ENCODE measurements at places on chromosomes 12 and 14.

- no peak for DNase-seq
These were observed 103.5 kb upstream of the HIF1A start for GRCh38 chr14:61591862-61592261.

- DNase-seq: peak; percentile 23
These were observed 24.1 kb downstream of the NUP37 start for GRCh38 chr12:102095677-102096263.

DNA sequence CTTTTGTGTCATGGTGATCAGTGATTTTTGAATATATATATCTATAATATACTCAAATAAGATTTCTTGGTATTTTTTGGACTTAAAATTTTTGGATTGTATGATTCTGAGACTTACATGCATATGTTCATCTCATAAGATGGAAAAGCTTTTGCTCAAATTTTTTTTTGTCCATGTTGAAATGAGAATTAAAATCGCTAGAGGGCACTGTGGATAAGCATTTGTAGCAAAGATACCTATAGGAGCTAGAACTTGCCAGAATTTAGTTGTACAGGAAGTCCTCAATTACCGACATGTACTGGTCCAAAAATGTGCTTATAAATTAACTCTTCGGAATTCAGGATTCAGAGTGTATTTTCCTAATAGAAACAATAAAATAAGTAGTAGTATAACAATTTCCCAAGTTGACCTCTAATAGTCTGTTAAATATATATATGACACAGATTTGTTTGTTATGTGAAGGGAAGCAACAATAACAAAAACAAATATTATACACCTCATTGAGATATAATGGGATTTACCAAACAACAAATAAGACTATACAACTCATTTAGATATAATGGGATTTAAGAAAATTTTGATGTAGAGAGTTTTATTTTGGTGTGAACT, 179.6 kb downstream of the TMEM117 start:
- peak; percentile 46 for DNase-seq

- no peak for DNase-seq
These were observed 8.1 kb upstream of the SLC15A5 start for GRCh38 chr12:16285586-16285985.

GRCh38 chr12:51621156-51621922, 30.3 kb downstream of the SCN8A start:
- DNase-seq: no peak

GRCh38 chr12:15706010-15706676, 83.0 kb downstream of the EPS8 start:
- DNase-seq: no peak

GRCh38 chr12:1815814-1816729, 4.3 kb upstream of the LRTM2 start:
- DNase-seq: no peak

- DNase-seq: no peak
These were observed 3.8 kb downstream of the RNF34 start for GRCh38 chr12:121403721-121404120.

DNA sequence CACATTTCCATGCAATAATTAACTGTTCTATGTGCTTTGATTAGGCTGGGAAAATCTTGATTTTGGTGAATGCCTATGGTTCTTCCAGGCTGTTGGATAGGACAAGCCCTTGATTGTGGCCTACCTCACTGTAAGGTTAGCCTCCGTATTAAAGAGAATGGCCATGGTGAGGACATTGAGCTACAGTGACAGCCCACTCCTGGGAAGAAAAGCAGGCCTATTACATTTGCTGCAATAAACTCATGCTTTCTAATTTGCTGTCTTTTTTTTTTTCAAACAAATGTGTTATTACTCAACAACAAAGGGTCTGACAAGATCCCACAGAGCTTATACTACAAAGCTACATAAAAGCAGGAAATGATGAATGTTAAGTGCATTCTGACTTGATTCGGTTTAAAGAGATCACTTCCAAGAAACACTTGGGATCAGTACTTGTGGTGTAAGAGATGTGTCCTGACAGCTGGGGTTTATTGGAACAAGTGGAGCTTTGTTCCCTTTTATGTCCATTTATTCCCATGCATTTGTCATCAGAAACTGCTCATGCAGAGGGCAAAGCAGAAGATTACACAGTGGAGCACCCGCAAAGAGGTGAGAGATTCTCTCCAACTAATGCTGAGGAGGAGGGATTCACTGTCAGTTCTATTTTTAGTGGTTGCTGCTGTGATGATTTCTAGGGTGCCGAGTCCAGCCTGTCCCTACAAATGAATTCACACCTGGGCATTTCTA, 29.1 kb upstream of the KCNK10 start:
- DNase-seq: peak; percentile 85
